Stimulated activated CD8-positive, alpha-beta memory T cell treated with anti-CD3 and anti-CD28 coated beads, Interleukin-7, amount 100 ng/mL, for 24 hours (primary cell): ENCODE measurements at places on chromosomes 5 and 9.

DNA sequence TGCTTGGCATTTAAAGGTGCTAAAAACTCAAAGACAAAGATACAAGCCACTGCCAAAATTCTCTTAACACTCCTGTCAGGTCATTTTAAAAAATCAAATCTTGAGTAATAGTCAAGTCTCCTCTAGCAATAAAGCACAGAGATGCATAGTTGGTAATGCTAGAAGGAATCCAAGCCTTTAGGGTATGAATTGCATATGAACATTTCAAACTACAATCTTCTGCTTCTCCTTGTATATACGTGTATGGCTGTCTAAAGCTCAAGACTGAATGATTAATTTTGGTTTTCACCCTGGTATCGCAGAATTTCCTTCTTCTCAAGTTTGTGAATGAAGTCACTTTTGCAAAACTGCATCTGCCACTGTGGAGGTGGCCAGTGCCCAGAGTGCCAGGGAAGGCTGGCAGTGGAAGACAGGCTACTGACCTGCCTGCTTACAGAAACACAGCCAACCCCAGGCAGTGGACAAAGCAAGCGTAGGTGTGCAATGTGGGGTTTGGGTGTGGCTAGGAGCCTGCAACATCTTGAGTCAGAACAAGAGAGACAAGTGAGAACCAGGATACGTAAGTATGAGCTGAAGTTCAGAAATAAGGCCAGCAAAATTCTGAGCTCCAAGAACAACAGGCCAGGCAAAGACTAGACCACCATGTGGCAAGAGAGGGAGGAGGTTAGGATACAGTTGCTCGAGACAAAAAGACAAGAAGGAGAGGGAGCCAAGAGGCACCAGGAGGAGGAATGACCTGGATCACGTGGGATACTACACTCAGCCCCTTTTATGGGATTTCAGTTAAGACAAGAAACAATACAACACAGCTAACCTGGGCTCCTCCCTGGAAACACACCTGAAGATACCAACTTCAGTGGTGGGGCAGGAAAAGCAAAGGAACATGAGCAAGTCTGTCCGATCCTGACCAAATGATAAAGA, 22.6 kb downstream of the MYO10 start:
- DNase-seq: no peak

- DNase-seq: no peak
Observed at GRCh38 chr5:119420169-119420568, 32.1 kb upstream of the HSD17B4 start.

DNA sequence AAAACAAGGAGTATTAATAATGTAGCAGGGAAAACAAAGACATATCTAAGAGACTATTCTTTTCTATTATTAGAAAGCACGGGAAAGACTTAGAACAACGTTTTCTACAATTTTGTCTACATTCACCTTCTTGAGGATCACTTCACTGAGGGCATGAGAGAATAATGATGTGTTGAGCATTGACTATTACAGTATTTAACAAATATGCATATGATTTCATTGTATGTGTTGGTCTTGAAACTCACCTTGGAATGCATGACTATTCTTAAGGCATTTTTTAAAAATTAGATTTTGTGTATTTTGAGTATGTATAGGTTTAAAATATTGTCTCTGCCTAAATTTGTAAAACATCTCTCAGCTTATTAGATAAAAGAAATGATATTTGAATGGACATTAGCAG, 1.2 kb downstream of the FSD1L start:
- DNase-seq: no peak

- no peak for DNase-seq
Observed at GRCh38 chr9:129676287-129676686, 10.8 kb downstream of the PRRX2 start.

DNA sequence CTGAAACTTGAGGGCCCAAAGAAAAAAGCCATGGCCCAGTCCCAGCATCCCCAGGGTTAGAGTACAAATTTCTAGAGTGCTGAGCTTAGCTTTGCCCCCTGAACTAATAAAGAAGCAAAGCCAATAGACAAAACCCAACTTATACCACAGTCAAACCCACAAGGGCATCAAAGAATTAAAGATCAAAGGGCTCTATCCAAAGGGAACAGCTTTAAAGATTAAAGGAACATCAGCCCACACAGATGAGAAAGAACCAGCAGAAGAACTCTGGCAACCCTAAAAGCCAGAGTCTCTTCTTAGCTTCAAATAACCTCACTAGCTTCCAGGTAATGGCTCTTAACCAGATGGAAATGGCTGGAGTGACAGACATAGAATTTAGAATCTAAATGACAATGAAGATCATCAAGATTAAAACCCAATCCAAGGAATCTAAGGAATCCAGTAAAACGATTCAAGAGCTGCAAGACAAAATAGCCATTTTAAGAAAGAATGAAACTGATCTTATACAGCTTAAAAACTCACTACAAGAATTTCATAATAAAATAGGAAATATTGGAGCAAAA, 93.9 kb downstream of the YIPF5 start:
- DNase-seq: no peak

GRCh38 chr5:83889971-83890745, 169.5 kb upstream of the HAPLN1 start:
- no peak for DNase-seq

- no peak for DNase-seq
Observed at GRCh38 chr5:160260006-160260775, 30.9 kb downstream of the FABP6 start.

GRCh38 chr5:67003935-67004729, 192.5 kb downstream of the CD180 start:
- DNase-seq: peak; percentile 69

DNA sequence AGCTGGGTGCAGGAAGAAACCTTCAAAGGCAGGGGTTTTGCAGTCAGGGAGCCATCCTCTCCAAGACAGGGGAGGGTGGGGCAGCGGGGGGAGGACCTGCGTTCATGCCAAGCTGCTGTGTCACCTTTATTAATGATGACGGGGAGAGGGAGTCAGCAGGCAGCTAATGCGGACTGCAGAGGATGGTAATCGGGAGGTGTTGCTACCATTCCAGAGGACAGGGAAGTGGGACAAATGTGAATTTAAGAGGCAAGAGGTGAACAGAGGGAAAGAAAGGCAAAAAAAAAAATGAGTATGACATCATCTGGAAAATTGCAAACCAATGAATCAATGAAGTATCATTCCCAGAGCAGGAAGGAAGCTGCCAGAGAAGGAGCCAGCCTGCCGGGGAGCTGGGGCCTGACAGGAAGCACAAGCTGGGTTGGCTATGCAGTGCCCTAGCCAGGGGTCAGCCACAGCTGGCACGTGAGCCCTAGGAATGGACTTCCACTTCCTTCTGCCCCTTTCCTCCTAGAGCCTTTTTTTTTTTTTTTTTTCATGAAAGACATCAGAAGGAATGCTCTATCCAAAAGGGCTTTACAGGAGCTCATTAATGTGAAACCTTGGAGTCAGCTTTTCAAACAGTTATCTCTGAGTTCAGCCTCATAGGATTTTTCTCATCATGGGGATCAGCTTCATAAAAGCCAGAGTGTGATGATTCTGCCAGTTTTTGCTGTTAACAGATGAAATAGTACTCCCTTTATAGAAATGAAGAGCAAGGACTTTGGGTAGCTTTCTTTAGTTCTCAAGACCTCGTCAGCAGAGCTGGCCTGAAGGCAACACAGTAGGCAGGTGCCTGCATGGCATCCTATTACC, 9.2 kb downstream of the INSYN2B start:
- DNase-seq: no peak

- DNase-seq: no peak
Observed at GRCh38 chr5:148202531-148203203, at the start of gene SPINK6. SPINK6 (plus strand) TSS chr5:148203042; CDS start chr5:148203097, 55 bp downstream.

GRCh38 chr9:75891277-75891741, 836 bp downstream of the PCSK5 start:
- no peak for DNase-seq

DNA sequence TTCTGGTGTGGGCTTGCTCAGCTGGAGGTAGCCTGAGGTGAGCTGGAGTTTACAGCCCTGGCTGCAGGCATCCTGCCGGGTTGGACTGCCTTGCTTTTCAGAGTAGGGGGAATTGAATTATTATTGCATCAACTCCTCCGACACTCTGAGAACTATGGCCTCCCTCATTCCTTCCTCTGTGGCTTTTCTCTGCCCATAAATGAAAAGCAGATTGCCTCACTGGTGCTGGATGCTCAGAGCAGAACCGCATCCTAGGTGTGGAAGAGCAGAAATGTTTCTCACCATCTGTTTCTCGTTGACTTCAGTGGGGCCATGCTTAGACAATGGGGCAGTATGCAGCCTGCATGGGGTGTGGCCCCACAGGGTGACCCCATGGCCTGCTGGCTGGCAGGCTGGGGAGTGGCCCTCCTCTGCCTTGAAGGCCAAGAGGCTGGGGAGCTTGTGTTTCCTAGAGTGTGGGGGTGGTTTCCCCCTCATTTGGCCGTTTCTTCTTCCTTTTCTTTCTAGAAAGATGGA, 27.3 kb upstream of the TGFBI start:
- no peak for DNase-seq
